ENCODE measurements at places on chromosomes 13 and 19. TPM values are rescaled to one million over a fixed set of nuclear protein-coding genes. Genes with fewer than 3 reads are reported as not detected.

- no peak for DNase-seq
These were observed 38.1 kb upstream of the SLC10A2 start for GRCh38 chr13:103104340-103104739.

DNA sequence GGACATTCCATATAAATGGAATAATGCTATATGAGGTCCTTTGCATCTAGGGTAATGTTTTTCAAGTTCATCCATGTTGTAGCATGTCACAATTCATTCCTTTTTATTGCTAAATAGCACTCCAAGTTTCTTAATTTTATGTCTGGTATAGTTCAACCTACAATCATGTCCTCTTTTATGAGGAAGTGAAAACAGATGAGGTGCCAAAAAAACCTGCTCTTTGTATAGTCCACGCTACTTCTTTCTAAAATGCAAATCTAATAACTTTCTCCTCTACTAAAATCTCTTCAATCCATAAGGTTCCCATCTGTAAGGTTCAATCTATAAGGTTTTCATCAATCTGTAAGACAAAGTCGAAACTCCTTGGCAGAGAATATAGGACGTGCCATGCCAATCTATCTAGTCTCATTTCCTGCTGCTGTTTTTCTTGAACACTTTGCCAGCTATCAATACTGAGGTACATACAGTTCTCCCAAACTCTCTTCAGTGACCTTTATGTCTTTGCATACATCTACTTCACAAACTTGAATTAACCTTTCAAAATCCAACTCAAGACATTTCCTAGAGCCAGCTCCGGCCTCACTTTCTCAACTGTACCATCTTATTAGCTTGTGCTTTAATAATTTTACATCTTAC is 33.7 kb downstream of the INTS6 start:
- DNase-seq = no peak

- DNase-seq = no peak
These were observed 62.2 kb upstream of the MYCBP2 start for GRCh38 chr13:77388944-77389624.

The CEACAM20 gene
- not detected for polyA plus RNA-seq

The ZNF560 gene
- 0.83 TPM for polyA plus RNA-seq

- no peak for DNase-seq
These were observed 1610.1 kb upstream of the PCDH20 start for GRCh38 chr13:63025741-63026140.

The GJB6 gene
- polyA plus RNA-seq = 3.5 TPM

The C13orf42 gene
- 0.41 TPM for polyA plus RNA-seq

The ZNF285 gene
- 14.3 TPM for polyA plus RNA-seq

GRCh38 chr13:112063807-112064206 is 3.1 kb upstream of the SOX1 start:
- no peak for DNase-seq

- no peak for DNase-seq
These were observed 1.1 kb downstream of the EHD2 start for GRCh38 chr19:47714339-47714738.

The B3GNT3 gene
- 8.8 TPM for polyA plus RNA-seq

The SGCG gene
- 5.4 TPM for polyA plus RNA-seq

The KANK3 gene
- 15.5 TPM for polyA plus RNA-seq

DNA sequence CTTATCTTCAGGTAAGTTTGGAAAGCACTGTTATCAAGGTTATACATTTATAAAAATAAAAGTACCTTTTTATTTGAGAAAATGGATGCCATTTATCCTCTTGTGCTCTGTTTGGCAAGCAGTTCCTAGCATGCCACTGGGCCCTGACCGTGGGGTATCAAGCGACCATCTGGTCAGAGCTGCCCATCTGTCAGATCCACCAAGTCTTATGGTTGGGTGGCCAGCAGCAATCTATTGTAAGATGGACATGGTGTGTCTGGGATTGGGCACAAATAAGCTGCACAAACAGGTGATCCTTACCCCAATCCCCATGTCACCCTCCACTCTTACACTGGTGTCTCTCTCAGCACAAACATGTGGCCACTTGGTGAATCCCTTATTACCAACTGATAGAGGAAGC is 178.5 kb downstream of the DLEU7 start:
- no peak for DNase-seq

The ENOX1 gene
- 11.1 TPM for polyA plus RNA-seq

DNA sequence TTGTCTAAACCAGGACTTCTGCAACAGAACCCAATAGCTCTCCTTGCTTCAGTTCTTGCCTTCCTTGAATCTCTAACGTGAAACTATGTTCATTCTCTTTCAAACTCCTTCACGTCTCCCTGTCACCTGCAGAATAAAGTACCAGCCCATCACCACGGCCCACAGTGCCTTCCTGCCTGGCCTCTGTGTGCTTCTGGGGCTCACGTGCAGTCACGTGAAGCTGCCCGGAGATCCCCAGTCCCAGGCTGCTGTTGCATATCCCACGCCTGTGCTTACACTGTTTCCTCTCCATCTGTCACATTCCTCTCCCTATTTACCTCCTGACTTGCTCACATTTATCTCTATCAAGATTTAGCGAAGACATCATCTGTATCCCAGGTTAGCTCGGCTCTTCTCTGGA is 102.8 kb downstream of the STARD13 start:
- DNase-seq = no peak

The ZNF486 gene
- 24.0 TPM for polyA plus RNA-seq

DNA sequence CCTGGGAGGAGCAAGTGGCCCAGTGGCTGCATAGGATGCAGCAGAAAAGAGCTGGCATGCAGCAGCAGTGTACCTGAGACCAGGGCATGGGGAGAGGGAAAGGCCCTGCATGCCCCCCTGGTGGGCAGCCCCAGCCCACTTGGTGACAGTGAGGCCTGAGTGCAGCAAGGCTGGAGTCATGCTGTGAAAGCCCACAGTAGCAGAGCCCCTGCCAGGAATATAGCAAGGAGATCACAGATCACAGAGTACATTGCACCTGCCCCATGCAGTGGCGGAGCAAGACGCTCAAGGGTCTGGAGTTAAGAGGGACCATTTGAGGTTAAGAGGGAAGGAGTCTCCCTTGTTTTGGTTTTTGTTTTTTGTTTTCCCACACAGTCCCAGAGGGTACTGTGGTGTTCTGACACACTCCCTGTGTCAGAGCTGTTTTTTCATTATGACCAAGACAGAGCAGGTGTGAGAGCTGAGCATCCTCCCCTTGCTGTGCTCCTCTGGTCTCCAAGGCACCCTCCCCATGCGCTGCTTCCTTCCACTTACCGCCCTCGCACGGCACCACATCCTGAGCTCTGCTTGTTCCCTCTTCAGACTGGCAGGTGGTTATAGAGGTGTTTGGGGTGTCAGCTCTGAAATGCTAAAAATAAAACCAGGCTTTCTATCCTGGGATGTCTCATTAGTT is 85.0 kb upstream of the UBL3 start:
- DNase-seq = no peak

The ERICH4 gene
- polyA plus RNA-seq = 6.0 TPM

GRCh38 chr13:66492479-66492878 is 737.7 kb downstream of the PCDH9 start:
- DNase-seq = no peak

DNA sequence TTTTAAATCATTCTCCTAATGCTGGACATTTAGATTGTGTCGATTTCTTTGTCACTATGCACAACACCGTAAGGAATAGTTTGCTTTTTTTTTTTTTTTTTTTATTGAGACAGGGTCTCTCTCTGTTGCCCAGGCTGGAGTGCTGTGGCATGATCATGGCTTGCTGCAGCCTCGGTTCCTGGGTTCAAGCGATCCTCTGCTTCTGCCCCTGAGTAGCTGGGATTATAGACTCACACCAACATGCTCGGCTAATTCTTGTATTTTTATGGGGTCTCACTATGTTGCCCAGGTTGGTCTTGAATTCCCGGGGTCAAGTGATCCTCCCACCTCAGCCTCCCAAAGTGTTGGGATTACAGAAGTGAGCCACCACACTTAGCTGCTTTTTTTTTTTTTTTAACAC is 86.5 kb downstream of the RYR1 start:
- DNase-seq = no peak

GRCh38 chr19:10618846-10619245 is 6.5 kb upstream of the SLC44A2 start:
- DNase-seq = no peak

The C19orf67 gene
- polyA plus RNA-seq = not detected

GRCh38 chr19:48512504-48513288 is 1.1 kb upstream of the LMTK3 start:
- DNase-seq = no peak

- DNase-seq = no peak
These were observed 99.4 kb upstream of the ZNF507 start for GRCh38 chr19:32246006-32246405.

GRCh38 chr19:5587661-5588060 is 19.9 kb upstream of the TINCR start:
- no peak for DNase-seq

The RAB3D gene
- 16.8 TPM for polyA plus RNA-seq

DNA sequence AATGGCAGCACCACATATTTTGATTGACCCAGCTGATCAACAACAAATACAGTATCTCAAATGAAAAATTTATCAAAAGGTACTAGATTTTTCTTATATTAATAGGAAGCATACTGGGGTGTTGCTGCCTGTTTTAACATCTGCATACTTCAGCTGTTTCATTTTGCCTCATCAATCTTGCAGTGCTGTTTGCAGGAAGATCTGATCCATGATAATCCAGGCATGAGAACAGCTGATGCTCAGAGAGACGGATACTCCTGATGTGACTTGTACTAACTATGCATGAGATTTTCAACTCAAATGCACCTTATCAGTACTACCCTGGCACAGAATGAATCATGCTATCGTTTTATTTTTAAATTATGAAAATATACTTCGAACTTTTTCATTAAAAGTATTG is 2136.8 kb downstream of the PCDH9 start:
- DNase-seq = no peak

GRCh38 chr13:99018418-99019180 is 40.7 kb upstream of the DOCK9 start:
- no peak for DNase-seq

DNA sequence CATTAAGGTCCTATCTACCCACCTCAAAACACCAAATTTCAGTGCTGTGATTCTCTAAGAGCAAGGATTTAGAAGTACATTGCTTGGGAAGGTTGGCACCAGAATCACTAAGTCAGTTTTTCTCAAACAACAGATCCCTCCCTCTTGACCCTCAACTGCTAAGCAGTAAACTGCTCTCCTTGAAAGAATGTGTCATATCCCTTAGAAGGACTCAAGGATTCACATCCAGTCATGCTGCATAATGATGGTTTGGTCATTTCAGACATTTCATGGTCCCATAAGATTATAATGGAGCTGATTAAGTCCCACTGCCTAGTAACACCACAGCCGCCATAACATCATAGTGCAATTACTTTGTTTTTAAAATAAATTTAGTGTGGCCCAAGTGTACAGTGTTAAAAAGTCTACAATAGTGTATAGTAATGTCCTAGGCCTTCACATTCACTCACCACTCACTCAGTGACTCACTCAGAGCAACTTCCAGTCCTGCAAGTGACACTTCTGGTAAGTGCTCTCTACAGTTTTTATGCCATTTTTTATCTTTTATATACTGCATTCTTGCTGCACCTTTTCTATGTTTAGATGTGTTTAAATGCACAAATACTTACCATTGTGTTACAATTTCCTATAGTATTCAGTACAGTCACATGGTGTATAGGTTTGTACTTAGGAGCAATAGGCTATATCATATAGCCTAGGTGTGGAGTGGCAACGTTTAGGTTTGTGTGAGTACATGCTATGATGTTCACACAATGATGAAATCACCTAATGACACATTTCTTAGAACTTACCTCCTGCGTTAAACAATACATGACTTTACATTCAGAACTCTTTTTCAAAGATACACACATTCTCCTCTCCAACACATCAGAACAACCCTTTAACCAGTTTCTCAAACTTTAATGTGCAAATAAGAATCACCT is 15.7 kb upstream of the CCDC169 start:
- no peak for DNase-seq

DNA sequence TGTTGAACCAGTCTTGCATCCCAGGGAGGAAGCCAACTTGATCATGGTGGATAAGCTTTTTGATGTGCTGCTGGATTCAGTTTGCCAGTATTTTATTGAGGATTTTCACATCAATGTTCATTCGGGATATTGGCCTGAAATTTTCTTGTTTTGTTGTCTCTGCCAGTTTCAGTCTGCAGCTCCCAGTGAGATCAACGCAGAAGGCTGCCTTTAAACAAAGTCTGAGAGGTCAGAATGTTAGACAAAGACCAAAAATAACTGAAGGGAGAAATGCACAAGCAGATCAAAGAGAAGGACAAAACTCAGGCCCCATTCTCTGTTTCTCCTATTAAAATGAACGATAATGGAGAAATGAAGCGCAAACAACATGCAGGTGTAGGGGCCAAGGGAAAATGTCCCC is 170.4 kb downstream of the NHLRC3 start:
- no peak for DNase-seq

DNA sequence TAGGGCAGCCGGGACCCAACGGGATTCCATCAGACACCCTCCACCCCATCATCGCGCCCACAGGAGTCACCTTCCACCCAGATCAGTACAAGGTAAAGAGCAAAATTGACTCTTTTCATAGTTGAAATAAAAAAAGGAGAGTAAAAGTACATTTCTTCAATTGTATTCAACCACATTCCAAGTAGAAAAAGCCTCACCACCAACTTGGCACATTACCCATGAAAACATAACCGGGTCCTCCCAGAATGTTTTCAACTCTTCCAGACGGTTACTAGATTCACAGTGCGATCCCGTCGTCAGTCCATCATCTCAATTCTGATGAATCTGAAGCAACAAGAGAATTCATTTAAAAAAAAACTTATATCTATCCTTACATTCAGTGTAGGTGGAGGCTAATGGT is 125.2 kb downstream of the RAB20 start:
- no peak for DNase-seq

- DNase-seq = no peak
These were observed 14.3 kb downstream of the CCDC97 start for GRCh38 chr19:41324231-41324702.

- DNase-seq = no peak
These were observed 50.8 kb upstream of the FREM2 start for GRCh38 chr13:38636073-38636472.

DNA sequence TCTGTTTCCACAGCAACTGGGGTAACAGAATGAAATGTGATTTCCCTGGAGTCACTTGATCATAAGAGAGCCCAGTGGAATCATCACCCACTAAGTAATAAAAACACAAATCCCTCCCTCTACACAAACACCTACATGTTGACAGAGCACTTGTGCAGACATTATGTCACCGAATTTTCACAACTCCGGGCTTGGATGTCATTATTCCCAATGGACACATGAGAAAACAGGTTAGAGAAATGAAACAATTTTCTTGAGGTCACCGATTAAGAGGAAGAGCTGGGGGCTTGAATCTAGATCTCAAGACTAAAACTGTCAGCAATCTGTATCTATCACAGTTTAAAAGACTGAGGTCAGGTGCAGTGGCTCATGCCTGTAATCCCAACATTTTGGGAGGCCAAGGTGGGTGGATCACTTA is 3.1 kb downstream of the XRCC1 start:
- no peak for DNase-seq

The EMC10 gene
- polyA plus RNA-seq = 173 TPM

DNA sequence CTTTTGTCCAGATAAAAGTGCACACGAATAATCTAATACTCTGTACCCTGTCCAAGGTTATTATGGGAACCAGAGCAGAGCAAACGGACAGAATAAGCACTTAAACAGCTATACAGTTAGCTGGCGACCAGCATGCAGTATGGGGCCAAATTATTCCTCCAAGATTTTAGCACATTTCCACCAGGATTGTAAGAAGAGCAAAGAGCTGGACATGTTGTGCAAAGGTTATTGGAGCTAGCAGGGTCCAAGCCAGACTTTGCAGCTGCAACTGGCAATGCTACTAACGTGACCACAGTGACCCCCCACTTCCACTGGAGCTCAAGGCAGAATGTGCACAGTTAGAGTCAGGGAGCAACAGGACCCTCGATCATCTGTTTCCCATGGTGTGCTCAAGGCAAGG is 89.9 kb downstream of the COL4A1 start:
- no peak for DNase-seq
